ENCODE measurements at places on chromosomes 2 and 18. TPM values are rescaled to one million over a fixed set of nuclear protein-coding genes. Genes with fewer than 3 reads are reported as not detected.
A peak's percentile ranks its signal among the peaks of the same experiment; 100 is the strongest.

- H3K27ac ChIP-seq = no peak overlapping the region
- H3K27me3 ChIP-seq = no peaks in the 10 kb centered on the region
- no peaks in the 10 kb centered on the region for H3K4me1 ChIP-seq
- H3K4me3 ChIP-seq = no peak overlapping the region
Observed at GRCh38 chr2:45984896-45985473, 312.2 kb upstream of the EPAS1 start.

GRCh38 chr2:229380101-229380625 is 109.1 kb upstream of the PID1 start:
- H3K36me3 ChIP-seq = no peaks in the 10 kb centered on the region
- no peaks in the 10 kb centered on the region for H3K4me1 ChIP-seq
- no peak for DNase-seq
- no peak overlapping the region for H3K4me3 ChIP-seq

DNA sequence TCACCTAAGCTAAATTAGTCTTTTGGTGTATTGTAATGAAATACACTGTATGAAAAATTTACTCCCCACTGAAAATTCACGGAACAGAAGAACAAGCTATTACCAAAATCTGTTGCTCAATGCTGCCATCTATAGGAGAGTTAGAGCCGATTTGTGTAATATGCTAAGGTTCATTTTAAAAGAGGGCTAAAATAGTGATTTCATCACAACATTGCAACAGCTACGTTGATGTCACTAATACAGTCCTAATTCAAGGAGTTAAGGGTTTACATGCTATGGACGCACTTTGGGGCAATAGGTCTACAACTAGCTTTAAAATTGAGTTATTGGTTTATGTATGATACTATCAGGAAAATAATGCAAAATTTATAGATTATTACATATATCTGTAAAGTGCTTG is 3.0 kb upstream of the IRS1 start:
- peak; percentile 61 for DNase-seq
- H3K36me3 ChIP-seq = no peaks in the 10 kb centered on the region
- no peak overlapping the region for H3K4me3 ChIP-seq
- H3K4me1 ChIP-seq = peaks cover 23% of the 10 kb centered on the region
- peaks cover 3% of the 10 kb centered on the region for H3K27me3 ChIP-seq
- no peak overlapping the region for H3K27ac ChIP-seq

- peaks cover 26% of the 10 kb centered on the region for H3K4me1 ChIP-seq
- H3K27me3 ChIP-seq = no peaks in the 10 kb centered on the region
- no peak overlapping the region for H3K27ac ChIP-seq
- no peaks in the 10 kb centered on the region for H3K36me3 ChIP-seq
- DNase-seq = peak; percentile 42
- H3K4me3 ChIP-seq = no peak overlapping the region
Observed at GRCh38 chr18:46319783-46320182, 215.6 kb downstream of the HAUS1 start.

GRCh38 chr2:212505586-212505985 is 33.0 kb downstream of the ERBB4 start:
- H3K27me3 ChIP-seq = no peaks in the 10 kb centered on the region
- DNase-seq = peak; percentile 15
- H3K4me1 ChIP-seq = no peaks in the 10 kb centered on the region
- no peak overlapping the region for H3K27ac ChIP-seq

DNA sequence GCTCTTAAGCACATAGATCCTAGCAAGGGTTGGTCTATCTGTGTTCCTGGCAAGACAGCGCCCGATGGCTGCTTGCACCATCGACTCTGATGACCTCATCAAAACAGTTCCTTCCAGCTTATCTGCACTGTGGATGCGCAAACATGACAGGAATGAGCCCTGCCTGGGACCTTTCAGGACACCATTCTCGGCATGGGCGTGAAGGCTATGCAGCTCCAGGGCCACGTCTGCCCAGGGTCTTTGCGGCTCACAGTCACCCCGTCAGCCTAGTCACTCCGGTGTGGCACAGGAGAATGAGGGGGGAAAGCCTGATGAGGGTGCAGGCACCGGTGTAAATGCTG is 147.8 kb upstream of the TWIST2 start:
- no peaks in the 10 kb centered on the region for H3K4me1 ChIP-seq
- peak; percentile 34 for DNase-seq
- no peak overlapping the region for H3K4me3 ChIP-seq
- peaks cover 2% of the 10 kb centered on the region for H3K27me3 ChIP-seq

DNA sequence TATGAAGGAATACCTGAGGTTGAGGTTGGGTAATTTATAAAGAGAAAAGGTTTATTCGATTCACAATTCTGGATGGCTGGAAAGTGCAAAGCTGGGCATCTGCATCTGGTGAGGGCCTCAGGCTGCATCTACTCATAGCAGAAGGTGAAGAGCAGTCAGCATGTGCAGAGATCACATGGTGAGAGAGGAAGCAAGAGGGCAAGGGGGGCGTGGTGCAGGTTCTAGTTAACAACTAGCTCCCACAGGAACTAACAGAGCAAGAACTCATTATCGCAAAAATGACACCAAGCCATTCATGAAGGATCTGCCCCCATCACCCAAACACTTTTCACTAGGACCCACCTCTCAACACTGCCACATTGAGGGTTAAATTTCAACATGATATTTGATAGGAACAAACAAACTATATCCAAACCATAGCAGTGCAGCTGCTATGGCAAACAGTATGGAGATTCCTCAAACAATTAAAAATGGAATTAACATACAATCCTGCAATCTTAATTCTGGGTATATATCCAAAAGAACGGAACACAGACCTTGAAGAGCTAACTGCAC is 72.8 kb upstream of the LDLRAD4 start:
- H3K4me1 ChIP-seq = no peaks in the 10 kb centered on the region
- H3K27ac ChIP-seq = no peak overlapping the region
- H3K36me3 ChIP-seq = no peaks in the 10 kb centered on the region
- H3K4me3 ChIP-seq = no peak overlapping the region
- no peaks in the 10 kb centered on the region for H3K27me3 ChIP-seq

DNA sequence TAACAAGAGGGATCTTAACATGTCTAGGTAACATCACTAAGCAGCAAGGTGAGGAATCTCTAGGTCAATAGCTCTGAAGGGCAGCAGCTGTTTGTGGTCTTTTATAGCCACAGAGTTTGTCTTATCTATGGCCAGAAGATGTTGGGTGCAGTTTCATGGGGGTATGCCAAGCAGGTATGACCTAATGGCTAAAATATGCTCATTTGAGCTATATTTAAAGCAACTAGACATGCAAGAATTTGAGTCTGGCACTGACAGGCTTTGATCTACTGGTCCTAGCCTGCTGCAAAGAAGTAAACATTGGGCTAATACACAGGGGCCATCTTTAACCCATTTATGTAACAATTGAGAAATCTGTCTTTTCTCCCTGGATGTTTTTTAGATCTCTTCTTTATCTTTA is 13.9 kb upstream of the UGP2 start:
- no peaks in the 10 kb centered on the region for H3K36me3 ChIP-seq
- H3K27me3 ChIP-seq = no peaks in the 10 kb centered on the region
- H3K4me1 ChIP-seq = peaks cover 7% of the 10 kb centered on the region
- peak; percentile 97 for DNase-seq
- H3K4me3 ChIP-seq = no peak overlapping the region
- peak overlapping the region; percentile 23 for H3K27ac ChIP-seq

Gene CNOT11
- 36.7 TPM for total RNA-seq

DNA sequence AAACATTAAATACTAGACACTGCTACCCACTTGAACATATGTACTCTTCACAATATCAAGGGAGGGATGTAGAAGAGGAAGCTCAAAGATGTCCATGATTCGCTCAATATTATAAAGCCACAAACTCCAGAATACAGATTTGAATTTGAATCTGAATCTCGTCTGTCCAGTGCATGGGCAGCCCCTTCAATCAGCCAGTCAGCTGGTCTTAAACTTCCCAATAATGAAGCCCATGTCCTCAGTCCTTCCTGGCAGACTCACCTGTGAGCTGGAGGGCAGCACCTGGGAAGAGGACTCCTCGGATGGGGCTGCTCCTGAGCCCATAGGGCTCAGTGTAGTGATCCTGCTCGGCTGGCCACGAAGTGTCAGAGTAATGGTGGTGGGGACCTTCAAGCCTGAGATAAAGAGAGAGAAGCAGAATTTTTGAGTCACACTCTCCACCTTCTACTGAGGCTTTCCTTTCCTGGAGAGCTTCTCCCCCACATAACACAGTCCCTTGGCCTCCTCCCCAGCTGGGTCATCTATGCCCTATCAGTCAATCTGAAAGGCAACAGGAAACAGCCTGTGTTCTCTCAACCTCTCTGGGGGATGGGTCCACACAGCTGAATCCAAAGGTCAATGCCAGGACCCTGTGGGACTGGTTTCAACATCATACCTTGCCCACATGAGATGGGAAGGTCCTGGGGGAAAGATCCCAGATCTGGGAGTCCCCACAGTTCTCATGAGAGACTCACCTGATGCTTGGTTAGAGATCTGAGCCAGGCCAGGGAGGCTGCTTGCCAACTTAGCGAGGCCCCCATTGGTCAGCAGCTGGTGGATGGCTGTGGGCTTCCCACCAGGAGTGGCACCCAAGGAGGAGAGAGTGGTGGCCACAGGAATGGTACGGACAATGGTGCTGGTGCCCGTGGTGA is 36.5 kb downstream of the KANSL3 start:
- peaks cover 73% of the 10 kb centered on the region for H3K36me3 ChIP-seq
- no peak for DNase-seq
- H3K4me1 ChIP-seq = no peaks in the 10 kb centered on the region
- H3K4me3 ChIP-seq = no peak overlapping the region
- H3K27me3 ChIP-seq = no peaks in the 10 kb centered on the region
- H3K27ac ChIP-seq = no peak overlapping the region

Gene SLC9A4
- total RNA-seq = 0.07 TPM

DNA sequence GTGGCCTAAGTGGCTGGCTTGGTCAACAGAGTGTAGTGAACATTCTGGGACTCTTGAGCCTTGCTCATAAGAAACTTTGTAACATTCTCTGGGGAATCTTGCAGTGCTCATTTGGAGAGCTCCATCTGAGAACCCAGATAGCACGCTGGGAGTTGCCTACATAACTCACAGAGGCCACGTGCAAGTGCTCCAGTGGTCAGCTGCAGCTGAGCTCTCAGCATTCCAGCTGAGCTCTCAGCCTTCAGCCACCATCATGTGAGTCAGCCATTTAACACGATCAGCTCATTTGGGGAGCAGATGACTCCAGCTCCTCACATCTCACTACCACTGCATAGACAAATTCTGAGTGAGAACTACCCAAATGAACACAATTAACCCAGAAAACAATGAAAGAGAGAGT is 25.5 kb upstream of the CTNNA2 start:
- no peak overlapping the region for H3K4me3 ChIP-seq
- H3K4me1 ChIP-seq = no peaks in the 10 kb centered on the region
- no peaks in the 10 kb centered on the region for H3K36me3 ChIP-seq
- no peak for DNase-seq

DNA sequence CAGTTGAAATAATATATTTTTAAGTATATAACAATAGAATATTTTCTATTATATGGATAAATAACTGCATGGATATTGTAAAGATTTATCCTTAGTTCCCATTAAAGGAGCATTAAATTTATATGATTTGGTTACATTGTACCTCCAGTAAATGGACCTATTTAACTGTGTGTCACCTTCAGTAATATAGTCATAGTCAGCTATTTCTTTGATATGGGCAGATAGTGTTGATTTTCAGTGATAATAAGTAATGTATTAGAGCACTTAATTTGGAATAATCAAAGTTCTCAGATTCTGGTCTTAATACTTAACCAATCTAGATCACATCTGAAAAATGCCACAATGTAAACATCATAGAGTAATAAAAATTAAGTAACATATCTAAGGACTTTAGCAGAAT is 1527.3 kb upstream of the NXPH2 start:
- DNase-seq = no peak
- H3K27me3 ChIP-seq = no peaks in the 10 kb centered on the region
- H3K36me3 ChIP-seq = no peaks in the 10 kb centered on the region
- H3K4me1 ChIP-seq = no peaks in the 10 kb centered on the region
- no peak overlapping the region for H3K4me3 ChIP-seq

GRCh38 chr18:79299711-79300110 is 96.0 kb upstream of the NFATC1 start:
- DNase-seq = no peak
- H3K4me3 ChIP-seq = no peak overlapping the region
- H3K36me3 ChIP-seq = no peaks in the 10 kb centered on the region
- H3K27me3 ChIP-seq = no peaks in the 10 kb centered on the region
- no peak overlapping the region for H3K27ac ChIP-seq
- no peaks in the 10 kb centered on the region for H3K4me1 ChIP-seq

DNA sequence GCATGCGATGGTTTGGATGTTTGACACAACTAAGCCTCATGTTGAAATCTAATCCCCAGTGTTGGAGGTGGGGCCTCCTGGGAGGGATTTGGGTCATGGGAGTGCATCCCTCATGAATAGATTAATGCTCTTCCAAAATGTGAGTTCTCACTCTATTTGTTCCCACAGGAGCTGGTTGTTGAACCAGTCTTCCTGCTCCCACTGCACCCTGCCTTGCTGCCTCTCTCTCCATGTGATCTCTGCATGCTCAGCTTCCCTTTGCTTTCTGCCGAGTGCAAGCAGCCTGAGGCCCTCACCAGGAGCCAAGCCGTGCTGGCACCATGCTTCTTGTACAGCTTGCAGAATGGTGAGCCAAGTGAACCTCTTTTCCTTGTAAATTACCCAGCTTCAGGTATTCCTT is 206.8 kb downstream of the VAPA start:
- no peaks in the 10 kb centered on the region for H3K36me3 ChIP-seq
- H3K4me3 ChIP-seq = no peak overlapping the region
- DNase-seq = no peak
- H3K27me3 ChIP-seq = no peaks in the 10 kb centered on the region
- peaks cover 21% of the 10 kb centered on the region for H3K4me1 ChIP-seq
- no peak overlapping the region for H3K27ac ChIP-seq

Gene ALPP
- total RNA-seq = 0.32 TPM

GRCh38 chr2:95303191-95303919 is 6.2 kb downstream of the KCNIP3 start:
- H3K4me3 ChIP-seq = no peak overlapping the region
- H3K4me1 ChIP-seq = no peaks in the 10 kb centered on the region
- no peak overlapping the region for H3K27ac ChIP-seq
- no peak for DNase-seq
- H3K27me3 ChIP-seq = peaks cover 6% of the 10 kb centered on the region
- no peaks in the 10 kb centered on the region for H3K36me3 ChIP-seq

DNA sequence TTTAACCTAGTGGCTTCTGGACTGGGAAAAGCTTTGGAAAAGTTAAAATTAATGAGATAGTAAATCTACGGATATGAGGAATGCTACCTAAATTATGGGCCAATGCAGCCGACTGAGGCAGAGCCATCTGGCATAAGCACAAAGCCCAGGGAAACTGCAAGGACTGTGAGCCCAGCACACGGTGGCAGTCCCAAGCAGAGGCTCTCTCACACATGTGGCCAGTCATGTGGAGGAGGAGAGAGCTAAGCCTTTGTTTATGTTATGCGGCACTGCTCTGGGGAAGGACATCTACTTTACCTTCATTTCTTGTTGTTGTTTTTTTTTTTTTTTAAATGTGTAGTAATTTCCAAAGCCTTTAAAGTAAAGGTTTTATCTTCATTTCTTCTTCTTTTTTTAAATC is 267.0 kb downstream of the STK39 start:
- H3K27ac ChIP-seq = no peak overlapping the region
- no peak overlapping the region for H3K4me3 ChIP-seq
- H3K27me3 ChIP-seq = no peaks in the 10 kb centered on the region
- no peaks in the 10 kb centered on the region for H3K36me3 ChIP-seq

Gene UCN
- total RNA-seq = 1.1 TPM

- DNase-seq = peak; percentile 4
- no peaks in the 10 kb centered on the region for H3K27me3 ChIP-seq
- no peak overlapping the region for H3K4me3 ChIP-seq
- no peak overlapping the region for H3K27ac ChIP-seq
Observed at GRCh38 chr18:60861575-60861974, 471.7 kb upstream of the CDH20 start.
